ENCODE measurements at places on chromosomes 7 and 10. TPM values are rescaled to one million over a fixed set of nuclear protein-coding genes. Genes with fewer than 3 reads are reported as not detected.

DNA sequence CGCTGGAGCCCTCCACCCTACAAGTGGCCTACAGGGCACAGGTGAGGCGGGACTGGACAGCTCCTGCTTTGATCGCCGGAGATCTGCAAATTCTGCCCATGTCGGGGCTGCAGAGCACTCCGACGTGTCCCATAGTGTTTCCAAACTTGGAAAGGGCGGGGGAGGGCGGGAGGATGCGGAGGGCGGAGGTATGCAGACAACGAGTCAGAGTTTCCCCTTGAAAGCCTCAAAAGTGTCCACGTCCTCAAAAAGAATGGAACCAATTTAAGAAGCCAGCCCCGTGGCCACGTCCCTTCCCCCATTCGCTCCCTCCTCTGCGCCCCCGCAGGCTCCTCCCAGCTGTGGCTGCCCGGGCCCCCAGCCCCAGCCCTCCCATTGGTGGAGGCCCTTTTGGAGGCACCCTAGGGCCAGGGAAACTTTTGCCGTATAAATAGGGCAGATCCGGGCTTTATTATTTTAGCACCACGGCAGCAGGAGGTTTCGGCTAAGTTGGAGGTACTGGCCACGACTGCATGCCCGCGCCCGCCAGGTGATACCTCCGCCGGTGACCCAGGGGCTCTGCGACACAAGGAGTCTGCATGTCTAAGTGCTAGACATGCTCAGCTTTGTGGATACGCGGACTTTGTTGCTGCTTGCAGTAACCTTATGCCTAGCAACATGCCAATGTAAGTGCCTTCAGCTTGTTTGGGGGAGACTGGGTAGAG is at the start of gene COL1A2:
Gene COL1A2, plus strand, starts transcription at position 459 of the 704 bp plus-strand sequence. Its CDS starts 137 bp downstream, at position 596.
- DNase-seq: peak; percentile 42

- no peak for DNase-seq
Observed at GRCh38 chr7:151082141-151083070, 887 bp downstream of the TMUB1 start.

DNA sequence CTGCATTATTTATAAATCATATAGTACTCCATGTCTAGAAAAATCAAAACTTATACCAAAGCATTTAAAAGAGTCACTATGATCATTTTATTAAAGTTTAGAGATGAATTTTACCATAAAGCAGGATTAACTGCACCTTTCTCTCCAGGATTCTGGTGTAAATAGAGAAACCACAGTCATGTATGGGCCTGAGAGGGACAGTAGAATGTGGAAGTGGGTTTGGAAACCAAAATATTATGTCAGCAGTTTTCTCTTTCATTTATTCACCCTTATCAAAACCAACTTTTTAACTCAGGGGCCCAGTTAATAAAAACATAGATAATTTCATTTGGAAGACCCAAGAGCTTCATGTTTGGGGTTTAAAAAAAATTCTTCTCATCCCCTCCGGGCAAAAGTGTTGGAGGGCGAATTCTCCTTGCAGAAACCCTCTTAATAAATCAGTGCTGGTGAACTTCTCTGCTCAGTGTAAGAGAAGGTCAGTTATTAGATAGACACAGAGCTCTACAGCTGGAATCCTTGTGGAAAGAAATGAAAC is 266.2 kb downstream of the CREB5 start:
- no peak for DNase-seq

SNCG gene
- 8.8 TPM for total RNA-seq

DNA sequence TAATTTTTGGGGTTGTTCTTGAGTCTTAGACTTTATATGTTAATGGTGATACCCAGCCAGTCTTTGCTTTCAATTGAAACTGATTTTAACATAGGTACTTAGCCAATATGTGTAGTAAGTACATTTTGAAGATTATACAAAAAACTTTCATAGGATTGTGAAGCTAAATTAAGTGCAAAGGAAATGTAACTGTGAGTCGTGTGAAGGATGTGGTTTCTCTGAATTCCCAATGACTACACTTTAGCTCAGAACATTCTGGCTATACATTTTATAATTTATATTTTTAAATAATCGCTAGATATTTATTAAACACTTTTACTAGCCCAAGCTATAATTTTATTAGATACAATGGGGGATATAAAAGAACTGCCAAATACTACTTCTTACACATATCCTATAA is 359.3 kb downstream of the PCLO start:
- peak; percentile 23 for DNase-seq

UPK3B gene
- total RNA-seq: 10.6 TPM

PIK3AP1 gene
- total RNA-seq: 12.1 TPM

DNA sequence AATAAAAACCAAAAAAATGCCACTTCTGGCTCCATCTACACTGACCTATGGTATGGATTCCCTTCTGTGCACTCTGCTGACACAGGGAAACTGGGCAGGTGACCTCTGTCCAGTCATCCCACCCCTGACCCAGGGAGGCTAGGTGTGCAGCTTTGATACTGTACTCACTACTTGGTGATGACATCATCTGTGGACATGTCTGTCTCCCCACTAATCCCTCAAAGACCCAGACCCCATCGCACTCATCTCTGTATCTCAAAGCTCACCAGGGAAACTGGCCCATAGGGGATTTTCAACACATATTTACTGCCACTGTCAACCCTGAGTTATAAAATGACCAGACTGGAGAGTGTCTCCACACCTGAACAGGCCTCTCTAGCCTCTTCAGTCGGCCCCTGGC is 10.6 kb downstream of the SGMS1 start:
- DNase-seq: no peak

APBB1IP gene
- total RNA-seq: not detected

GRCh38 chr7:51376420-51377092 is 59.9 kb upstream of the COBL start:
- peak; percentile 94 for DNase-seq

GRCh38 chr10:58921421-58921855 is 255.0 kb upstream of the PHYHIPL start:
- DNase-seq: no peak

- DNase-seq: no peak
Observed at GRCh38 chr10:43221419-43222209, 45.3 kb downstream of the RASGEF1A start.

- no peak for DNase-seq
Observed at GRCh38 chr7:98319176-98319575, 37.7 kb downstream of the BRI3 start.

GRCh38 chr7:31076641-31077310 is 24.7 kb downstream of the ADCYAP1R1 start:
- DNase-seq: no peak

MYH16 gene
- 0.78 TPM for total RNA-seq

- no peak for DNase-seq
Observed at GRCh38 chr10:48797830-48798229, 113.2 kb downstream of the WDFY4 start.

DNA sequence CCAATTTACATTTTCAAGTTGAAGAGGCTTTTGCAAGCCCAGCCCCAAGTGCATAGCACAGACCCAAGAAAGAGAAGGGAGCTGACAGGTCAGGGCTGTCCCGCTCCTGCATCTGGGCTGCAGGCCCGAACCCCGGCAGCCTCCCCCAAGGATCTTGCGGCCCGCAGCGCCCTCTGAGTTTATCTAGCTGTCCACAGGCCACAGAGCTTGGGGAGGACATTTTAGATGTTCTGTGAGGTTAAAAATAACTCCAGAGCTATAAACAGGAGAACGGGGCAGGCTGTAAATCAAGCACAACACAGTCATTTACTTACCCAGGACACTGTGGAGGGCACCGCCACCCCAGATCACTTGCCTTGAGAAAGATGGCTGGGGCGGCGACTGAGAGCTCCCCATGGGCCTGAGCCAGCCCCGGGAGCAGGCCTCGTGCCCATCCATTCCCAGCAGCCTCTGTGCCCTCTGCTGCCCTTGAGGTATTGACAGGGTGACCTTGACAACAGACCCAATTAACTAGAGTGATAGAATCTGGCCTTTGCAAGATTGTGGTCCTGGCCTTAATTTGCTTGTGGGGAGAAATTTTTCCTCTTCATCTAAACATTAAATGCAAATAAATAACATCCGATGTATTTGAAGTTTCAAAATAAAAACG is 563.0 kb downstream of the TCERG1L start:
- DNase-seq: no peak

- DNase-seq: no peak
Observed at GRCh38 chr7:37215290-37215923, 233.3 kb downstream of the ELMO1 start.

PKD2L1 gene
- not detected for total RNA-seq

GRCh38 chr7:24932389-24932788 is 47.6 kb downstream of the OSBPL3 start:
- no peak for DNase-seq

DNA sequence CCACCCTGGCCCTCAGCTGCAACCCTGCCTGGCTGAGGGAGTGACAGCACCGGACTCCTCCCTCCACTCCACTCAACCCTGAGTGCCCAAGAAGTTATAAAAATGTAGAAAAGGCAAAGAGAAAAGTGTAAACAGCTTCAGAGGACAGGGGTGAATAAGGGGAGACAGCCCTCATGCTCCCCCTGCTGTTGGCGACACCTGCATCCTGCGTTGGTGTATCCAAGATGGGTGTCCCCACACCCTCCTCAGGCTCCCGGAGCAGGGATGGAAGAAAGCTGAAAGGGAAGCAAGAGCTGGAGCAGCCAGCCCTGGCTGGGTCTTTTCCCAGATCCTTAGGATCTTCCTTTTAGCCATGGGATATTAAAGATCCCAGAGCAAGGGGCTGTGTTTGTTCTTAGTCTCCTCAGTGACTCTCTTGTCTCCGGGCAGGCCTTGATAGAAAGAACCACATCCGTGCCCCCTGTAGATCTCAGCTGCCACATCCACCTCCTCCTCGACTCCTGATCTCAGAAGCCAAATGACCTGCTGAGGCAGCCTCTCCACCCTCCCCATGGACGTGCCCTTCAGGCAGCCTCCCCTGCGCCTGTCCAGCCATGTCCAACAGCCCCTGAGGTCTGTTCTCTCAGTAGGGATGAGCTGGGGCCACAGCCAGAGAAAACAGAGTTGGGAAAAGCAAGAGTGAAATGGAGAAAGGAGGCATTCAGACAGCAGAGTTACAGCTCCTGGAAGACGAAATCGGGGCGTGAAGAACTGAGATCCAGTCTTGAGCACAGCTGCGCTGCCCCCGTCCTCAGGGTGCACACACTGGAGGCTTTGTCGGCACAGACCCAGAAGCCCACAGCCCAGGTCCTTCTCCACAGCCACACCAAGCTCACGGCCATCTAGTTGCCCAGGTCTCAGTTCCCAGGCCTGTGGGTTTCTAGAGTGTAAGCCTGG is 6.8 kb downstream of the FAM131B start:
- no peak for DNase-seq

- no peak for DNase-seq
Observed at GRCh38 chr7:155715111-155715805, 70.8 kb downstream of the RBM33 start.

- no peak for DNase-seq
Observed at GRCh38 chr10:105070952-105071351, 429.9 kb downstream of the SORCS3 start.

DNA sequence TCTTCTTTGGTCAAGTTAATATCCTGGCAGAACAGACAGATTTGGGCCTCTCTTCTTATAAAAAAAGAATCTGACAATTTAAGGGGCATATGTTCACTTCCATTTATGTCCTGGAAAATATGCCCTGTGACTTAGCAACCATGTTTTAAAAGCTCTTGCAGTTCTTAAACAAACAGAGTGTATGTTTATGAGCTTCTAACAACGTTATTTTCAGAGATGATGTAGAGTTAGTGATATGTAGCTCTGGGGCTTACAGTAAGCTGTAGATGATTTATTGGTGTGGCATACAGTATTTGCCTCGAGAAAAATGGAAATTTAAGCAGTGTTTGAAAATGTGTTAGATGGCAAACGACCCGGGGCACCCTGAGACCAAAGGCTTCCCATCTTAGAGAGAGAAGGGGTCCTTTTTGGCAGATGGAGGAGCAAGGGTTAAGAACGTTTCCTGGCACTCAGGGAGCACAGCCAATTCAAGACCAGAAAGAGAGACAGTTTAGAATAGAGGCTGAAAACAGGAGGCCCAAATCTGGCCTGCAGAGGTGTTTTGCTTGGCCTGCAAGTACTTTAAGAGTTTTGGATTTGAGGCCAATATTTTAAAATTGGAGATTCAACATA is 397.5 kb downstream of the KCNMA1 start:
- DNase-seq: no peak

GRCh38 chr10:24305551-24306506 is 96.9 kb downstream of the KIAA1217 start:
- no peak for DNase-seq

- peak; percentile 35 for DNase-seq
Observed at GRCh38 chr7:70694434-70694970, 437.4 kb upstream of the GALNT17 start.

COX19 gene
- 8.8 TPM for total RNA-seq

All from A172 (cell line).